ENCODE measurements at places on chromosomes 2 and 18.

GRCh38 chr2:166658901-166659300 lies 164.9 kb upstream of the SCN7A start:
- DNase-seq: no peak

GRCh38 chr2:179248024-179248348 lies 16.6 kb downstream of the SESTD1 start:
- DNase-seq: no peak

GRCh38 chr18:57804557-57804956 lies 1.4 kb upstream of the ATP8B1 start:
- DNase-seq: no peak

DNA sequence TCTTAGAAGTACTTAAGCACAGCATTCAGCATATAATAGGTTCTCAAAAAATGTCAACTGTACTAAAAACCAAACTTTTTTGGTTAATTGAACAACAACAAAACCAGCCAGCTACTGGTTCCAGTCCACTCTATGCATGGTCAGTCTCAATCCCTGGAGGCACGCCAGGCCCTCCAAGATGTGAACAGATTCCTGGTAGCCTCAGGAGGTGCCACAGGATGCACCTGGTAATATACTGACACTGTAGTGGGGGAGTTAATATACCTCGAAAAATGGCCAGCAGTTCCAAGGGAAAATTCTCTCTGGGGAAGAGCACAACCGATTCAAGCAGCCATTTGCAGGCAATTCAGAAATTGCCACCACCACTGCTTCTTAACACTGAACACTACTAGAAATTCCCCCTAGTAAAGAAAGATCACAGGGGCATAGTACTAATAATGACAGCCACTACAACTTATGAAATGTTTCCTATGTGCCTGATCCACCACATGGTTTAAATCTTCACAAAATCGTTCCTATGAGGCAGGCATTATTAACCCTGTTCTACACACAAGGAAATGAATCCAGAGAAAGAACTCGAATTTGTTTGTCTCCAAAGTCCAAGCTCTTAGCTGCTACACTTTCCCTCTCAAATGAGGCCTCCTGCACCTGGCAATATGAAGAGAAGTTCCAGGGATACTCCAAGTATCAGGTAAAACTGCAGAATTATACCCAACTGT lies 3.4 kb downstream of the MGAT4A start:
- DNase-seq: no peak

- no peak for DNase-seq
These were observed 710.4 kb upstream of the PIK3C3 start for GRCh38 chr18:41244591-41245037.

GRCh38 chr2:45769056-45769455 lies 117.6 kb downstream of the PRKCE start:
- DNase-seq: no peak

DNA sequence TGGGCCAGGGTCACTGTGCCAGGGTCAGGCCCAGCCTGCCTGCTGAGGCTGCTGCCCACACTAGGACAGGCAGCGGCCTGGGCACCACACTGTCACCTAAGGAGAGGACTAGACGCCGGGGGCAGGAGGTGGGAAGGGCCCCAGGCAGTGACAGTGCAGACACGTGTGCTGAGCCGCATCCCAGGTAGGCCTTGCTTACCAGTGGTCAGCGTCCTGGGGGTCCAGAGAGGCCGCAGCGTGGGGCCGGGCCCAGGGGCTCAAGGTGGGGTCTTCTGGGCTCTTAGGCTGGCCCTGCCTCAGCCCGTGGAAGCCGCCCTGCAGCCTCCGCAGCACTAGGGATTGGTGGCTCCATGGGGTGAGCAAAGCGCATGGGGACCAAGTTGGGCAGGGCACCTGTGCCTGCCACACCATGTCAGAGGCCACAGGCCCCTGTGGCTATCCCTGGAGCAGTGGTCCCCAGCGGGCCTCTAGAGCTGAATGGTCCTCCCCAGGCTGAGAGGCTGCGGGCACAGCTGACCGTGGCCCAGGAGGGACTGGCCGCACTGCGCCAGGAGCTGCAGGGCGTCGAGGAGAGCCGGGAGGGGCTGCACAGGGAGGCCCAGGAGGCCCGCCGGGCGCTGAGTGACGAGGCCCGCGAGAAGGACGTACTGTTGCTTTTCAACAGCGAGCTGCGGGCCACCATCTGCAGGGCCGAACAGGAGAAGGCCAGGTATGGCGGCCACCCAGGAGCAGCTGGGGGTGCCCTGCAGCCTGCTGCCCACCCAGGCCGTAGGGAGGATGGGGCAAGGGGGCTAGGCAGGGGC lies 35.2 kb upstream of the SNED1 start:
- DNase-seq: no peak

DNA sequence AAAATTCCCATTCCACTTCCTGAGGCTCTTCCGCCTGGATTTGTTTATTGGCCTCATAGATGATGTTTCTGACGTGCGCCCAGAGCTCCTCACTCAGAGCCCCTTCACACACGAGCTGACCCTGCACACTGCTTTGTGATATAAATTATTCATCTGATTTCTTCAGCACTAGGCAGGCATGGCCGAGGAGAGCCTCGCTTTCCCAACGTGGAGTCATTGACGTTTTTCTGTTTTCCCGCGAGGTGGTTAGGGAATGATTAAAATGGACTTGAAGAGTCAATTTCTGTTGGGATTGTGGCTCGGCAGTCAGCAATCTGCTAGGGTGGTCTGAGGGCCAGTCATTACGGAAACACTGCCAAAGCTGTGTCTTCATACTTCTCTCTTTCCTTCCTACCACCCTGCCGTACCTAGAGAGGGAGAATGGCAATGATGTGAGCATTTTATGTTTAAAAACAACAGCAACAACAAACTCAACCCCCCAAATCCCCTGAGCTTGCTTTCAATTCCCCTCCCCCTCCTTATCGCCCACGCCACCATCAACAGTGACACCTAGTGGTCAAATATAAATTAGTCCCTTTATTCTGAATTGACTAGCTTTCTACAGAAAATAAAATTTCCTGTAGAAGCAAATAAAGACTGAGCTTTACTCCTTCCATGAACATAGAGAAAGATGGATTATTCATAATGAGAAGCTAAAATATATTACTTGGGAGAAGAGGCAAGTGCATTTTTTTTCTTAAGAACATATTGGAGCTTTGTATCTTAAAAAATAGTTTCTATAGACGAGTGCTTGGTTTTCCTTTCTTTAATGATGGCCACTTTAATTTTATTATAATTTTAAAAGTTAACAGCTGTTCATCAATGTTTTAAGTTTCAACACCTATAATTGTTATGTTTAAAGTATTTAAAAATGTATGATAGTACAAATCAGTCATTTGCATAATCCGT lies 285.1 kb downstream of the MTX2 start:
- DNase-seq: no peak

DNA sequence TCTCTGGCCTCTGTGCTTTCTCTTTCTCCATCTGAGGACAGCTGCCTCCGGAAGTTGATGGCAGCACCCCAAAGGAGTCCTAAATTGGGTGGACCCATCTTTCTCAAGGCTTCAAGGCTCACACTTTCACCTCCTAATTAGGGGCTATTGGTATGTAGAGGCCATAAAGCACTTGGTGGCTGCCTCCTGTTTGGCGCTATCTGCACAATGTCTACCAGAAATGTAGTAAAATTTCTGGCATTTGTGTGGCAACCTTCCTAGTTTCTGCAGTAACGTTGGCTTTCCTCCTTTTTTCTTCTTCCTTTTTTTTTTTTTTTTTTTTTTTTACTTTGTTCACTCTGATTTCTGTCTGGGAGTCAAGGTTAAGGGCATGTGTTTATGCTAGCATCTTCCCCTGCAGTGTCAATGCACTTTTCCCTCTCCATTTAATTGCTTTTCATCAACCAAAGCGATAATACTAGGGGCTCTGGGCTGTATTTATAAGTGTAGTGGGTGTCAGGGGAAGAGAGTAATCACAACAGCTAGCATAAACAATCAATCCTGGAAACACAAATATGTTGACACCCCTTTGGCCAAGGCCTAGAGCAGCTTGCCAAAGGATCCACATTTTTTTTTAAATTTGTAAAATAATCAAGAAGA lies 86.0 kb downstream of the TACR1 start:
- DNase-seq: no peak

GRCh38 chr2:203209538-203209937 lies 29.3 kb upstream of the CYP20A1 start:
- no peak for DNase-seq

GRCh38 chr2:443741-444140 lies 155.8 kb upstream of the ALKAL2 start:
- DNase-seq: no peak

DNA sequence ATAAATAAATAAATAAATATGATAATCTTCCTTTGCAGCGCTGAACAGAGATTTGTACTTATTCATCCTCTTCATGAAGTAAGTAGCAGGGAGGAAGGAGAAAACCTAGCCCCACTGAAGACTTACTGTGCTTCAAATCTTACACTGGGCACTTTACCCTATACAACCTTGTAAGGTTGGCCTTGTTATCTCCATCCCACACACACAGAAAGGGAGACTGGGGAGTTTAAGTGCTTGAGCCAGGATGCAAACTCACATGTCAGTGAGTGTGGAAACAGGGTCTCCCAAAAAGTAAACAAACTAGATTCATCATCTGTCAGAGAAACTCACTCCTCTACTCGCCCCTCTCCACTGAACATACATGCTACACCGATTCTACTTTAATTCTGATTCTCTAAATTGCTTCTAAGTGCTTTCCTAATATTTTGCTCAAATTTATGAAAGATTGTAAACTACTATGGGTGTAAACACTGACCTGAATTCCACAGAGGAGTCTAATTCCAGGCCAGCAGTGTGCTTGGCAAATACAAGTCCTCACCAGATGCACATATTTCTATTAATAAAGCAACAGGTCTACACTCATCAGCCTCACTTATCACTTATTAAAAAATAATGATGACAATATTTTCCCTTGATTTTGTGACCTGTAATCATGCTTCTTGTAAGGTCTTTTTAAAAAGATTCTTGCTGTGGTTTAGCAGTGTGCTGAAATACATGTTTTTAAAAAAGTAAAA lies 155.5 kb downstream of the TCF4 start:
- DNase-seq: no peak

DNA sequence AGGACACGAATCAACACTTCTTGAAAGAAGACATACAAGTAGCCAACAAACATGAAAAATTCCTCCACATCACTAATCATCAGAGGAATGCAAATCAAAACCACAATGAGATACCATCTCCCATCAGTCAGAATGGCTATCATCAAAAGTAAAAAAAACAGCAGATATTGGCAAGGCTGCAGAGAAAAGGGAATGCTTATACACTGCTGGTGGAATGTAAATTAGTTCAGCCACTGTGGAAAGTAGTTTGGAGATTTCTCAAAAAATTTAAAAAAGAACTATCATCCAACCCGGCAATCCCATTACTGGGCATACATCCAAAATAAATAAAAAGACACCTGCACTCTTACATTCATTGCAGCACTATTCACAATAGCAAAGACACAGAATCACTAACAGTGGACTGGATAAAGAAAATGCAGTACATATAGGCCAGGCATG lies 78.7 kb downstream of the GRB14 start:
- peak; percentile 49 for DNase-seq

DNA sequence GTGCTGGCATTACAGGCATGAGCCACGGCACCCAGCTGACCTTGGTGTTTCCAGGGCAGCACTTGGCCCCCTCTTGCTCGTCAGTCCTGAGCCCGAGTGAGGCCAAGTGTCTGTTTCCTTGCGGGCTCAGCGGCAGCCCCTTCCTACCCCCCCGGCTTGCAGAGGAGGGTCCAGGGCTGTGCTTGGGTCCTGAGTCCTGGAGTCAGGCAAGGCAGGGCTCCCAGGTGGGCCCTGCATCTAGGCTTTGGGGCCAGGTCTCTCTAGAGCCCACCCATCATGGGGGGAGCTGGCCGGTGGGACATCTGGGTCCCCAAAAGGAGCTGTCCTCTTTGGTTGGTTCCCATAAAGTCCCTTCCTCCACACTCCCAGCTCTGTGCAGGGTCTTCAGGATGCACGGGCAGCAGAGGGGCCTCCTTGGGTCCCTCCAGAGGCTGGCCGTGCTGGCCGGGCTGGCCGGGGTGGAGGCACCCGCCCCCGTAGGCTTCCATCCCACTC lies 63.7 kb upstream of the HPCAL1 start:
- no peak for DNase-seq

- DNase-seq: no peak
These were observed 254.3 kb downstream of the METTL4 start for GRCh38 chr18:2316751-2317696.

DNA sequence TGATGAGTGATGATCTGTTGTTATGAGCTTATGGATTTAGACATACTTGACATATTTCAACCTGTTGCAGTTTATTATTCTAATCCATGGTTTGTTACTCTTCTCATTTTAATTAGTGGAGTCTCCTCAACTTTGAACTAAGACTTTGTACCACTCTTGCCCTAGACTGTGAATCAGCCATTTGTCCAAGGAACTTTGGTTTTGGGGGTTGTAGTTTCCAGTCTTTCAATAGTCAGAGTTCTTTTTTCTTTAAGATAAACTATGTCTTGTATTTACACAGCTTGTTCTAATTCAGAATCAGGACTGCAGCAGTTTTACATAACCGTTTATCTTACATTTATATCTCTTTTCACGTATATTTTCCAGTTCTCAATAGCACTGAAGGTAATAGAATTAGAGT lies 133.6 kb downstream of the GULP1 start:
- no peak for DNase-seq

- DNase-seq: no peak
These were observed 93.5 kb downstream of the TTC27 start for GRCh38 chr2:32721376-32721775.

DNA sequence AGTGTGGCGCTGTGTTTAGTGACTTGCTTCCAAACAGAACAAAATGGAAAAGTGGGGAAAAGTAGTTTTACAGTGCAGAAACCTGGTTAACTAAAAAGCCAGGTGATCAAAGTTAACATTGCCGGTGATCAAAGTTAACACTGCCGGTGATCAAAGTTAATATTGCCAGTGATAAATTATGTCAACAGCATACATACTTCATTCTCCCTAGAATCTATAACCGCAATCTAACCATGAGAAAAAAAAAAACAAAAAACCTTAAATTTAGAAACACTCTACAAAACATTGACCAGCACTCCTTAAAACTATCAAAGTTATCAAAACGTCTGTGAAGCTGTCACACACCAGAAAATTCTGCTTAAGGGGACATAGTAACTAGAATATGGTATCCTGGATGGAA lies 18.6 kb downstream of the MAP4K3 start:
- DNase-seq: no peak

DNA sequence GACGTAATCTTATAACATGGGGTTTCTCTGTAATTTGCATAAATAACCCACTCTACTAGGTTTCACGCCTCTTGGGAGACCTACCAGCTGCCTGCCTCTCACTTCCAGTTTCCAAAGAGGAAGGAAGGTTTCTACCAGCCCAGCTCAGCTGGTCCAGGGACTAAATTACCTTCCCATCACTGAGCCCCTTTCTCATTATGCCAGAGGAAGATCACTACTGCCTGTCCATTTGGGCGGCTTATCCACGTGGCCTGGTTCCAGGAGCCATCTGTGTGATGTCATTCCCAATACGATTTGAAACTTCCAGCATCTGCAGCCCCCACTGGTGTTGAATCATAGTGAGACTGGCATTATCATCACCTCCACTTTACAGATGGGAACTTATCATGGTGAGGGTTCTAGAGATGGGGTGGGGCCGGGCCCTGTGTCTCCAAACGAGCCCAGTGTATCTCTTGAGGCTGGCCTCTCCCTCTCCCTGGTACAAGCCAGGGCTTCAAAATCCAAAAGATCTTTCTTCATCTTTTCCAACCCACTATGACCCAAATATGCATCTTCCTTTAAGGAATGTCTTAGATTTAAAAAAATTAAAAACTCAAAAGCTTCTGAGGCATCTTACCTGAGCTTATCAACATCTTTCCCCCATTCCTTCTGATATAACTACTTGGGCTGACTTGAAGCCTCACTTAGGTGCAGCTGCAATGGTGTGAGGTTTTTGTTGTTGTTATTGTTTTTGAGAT lies 140.8 kb downstream of the DDX1 start:
- no peak for DNase-seq
